SK-N-SH (cell line): ENCODE measurements at places on chromosomes 5 and 9. TPM values are rescaled to one million over a fixed set of nuclear protein-coding genes. Genes with fewer than 3 reads are reported as not detected.

- peaks cover 22% of the 10 kb centered on the region for H3K36me3 ChIP-seq
- peak overlapping the region; percentile 65 for H3K27ac ChIP-seq
- DNase-seq, result peak; percentile 74
- peak overlapping the region; percentile 85 for H3K4me3 ChIP-seq
Measured at GRCh38 chr5:157574456-157575380, 857 bp downstream of the ADAM19 start.

DNA sequence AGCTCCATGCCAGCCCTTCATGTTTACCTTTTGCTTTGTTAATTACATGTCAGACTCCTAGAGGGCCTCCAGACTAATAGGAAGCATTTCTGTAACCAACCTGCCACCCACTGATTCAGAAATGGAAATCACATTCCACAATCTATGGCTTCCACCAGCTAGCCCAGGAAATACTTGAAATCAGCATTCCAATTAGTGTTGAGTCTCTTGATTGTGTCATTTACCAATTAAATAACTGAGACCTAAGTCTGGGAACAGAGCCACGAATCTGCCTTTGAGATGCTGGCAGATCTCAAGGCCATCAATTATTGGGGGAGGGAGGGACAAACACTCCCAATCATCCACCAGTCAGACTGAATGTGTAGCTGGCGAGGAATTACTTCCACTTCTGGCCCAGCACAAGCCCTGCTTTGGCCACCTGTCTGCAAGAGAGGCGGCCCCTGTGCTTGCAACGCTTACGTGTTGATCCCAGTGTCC lies 27.4 kb upstream of the SAP30L start:
- H3K4me1 ChIP-seq, result peaks cover 8% of the 10 kb centered on the region; the same call in 1 of the 2 replicates
- H3K27ac ChIP-seq, result no peak overlapping the region
- H3K36me3 ChIP-seq, result peaks cover 46% of the 10 kb centered on the region; the same call in 1 of the 2 replicates
- no peak for DNase-seq

DNA sequence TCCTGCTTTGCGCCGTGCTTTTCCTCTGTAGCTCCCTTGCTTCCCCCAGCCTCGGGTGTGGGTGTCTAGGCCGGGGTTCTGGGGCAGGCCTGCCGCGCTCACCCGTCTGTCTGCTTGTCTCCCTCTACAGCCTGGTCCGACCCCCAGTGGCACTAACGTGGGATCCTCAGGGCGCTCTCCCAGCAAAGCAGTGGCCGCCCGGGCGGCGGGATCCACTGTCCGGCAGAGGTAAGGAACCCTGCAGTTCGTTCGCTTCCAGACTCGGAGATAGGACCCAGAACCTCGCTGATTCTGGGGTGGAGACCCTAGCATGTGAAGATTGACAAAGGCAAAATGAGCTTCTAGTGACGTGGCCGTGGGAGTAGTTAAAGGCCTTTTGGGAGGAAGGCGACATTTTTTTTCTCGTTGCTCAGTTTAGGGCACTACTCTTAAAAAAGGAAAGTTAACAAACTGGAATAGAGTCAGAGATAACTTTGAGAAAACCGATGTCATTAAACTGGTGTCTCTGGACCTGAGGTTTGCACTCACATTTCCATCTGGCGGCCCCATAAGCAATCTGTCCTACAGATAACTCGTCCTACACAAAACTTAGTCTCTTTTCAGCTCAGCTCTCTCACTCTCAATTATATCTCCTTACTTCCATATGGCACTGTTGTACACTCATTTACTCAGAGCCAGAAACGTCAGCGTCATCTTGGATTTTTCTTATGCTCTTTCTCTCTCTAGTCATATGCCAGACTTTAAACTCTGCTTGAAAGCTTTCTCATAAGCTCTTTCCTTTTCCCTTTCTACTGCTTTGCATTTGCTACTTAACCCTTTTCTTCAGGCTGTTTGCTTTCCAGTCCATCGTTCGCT lies 561 bp downstream of the SEC61B start:
- peaks cover 11% of the 10 kb centered on the region for H3K4me1 ChIP-seq
- DNase-seq, result no peak
- H3K4me3 ChIP-seq, result peak overlapping the region; percentile 91

DNA sequence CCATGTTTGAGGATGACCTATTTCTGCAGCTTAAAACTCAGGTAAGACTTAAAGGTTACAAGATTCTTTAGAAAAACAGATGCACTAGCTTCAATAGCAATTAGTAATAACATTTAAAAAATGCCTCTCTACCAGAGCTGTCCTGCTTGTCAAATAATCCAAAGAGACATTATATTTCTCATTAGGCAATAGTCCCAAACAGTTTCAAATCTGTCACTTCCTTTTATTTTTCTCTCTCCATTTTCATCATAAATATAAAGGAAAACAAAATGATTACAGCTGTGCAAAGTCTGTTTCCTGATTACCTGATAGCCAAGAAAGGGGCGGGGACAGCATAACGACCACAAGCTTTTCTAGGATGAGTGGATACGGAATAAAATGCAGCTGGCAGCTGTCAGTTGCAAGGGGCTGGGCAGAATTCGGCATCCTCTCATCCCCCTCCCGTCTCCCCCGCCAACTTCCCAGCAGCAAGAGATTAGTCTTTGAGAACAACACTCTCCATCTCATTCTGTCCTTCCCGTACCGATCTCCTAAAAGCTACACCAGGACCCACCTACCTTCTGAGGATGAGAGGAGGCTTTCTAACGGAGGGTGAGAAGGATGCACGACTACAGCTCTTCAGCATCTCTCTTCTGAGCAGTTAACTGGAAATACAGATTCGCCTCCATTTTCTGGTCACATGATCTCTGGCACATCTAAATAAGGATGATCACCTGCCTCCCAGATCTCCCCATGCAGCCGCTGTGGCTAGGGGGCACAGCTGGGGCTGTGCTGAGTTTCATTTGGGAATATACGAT lies 72.5 kb upstream of the PCA3 start:
- no peaks in the 10 kb centered on the region for H3K27me3 ChIP-seq
- H3K4me3 ChIP-seq, result peak overlapping the region; percentile 46
- H3K27ac ChIP-seq, result peak overlapping the region; percentile 12; the same call in 1 of the 2 replicates
- DNase-seq, result no peak
- peaks cover 10% of the 10 kb centered on the region for H3K4me1 ChIP-seq

DNA sequence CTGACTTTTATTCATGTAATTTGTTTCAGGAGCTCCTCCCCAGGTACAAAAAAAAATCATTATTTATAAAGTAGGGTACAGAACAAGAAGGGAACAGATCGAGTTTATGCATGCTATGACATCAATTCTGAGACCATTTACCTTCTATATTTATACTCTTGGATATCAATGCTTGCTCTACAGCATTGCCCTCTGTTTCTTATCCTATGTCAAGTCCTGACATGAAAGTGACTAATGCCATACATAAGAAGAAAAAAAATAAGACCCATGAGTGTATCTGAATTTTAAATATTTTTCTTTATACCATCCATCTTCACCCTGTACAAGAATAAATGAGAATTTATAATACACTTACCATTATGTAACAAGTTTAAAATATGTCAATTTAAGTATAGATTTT lies 2016.3 kb upstream of the CDH9 start:
- no peaks in the 10 kb centered on the region for H3K4me1 ChIP-seq
- H3K4me3 ChIP-seq, result no peak overlapping the region
- DNase-seq, result no peak
- H3K27ac ChIP-seq, result no peak overlapping the region
- no peaks in the 10 kb centered on the region for H3K27me3 ChIP-seq

DNA sequence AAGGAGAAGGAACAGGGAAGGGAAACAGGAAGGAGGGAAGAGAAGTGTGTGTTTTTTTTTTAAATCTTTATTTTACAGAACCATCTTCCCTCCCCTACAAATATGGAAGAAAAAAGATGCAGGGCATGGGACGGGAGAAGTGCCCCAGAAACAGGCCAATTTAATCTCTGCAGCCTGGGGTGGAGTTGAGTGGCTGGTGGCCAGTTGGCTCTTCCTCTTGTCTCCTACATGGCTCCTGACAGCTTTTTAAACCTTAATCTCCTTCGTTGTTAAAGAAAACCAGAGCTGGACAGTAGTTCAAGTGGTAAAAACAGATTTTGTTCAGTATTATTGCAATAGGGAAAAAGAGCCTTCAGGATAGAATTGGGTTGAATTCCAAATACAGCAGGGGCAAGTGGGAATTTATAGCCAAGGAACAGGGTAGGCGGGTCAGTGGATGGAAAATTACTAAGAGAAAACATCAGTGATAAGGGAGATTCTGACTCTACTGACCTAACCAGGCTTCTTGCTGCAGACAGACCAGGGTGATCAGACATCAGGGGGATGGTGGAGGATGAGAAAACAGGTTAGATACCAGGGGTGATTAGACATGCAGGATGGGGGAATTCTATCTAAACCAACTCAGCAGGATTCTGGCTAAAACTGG lies 125.1 kb upstream of the CLINT1 start:
- H3K36me3 ChIP-seq, result no peaks in the 10 kb centered on the region
- H3K4me3 ChIP-seq, result no peak overlapping the region
- no peak overlapping the region for H3K27ac ChIP-seq
- no peaks in the 10 kb centered on the region for H3K4me1 ChIP-seq
- no peak for DNase-seq
- H3K27me3 ChIP-seq, result no peaks in the 10 kb centered on the region

DNA sequence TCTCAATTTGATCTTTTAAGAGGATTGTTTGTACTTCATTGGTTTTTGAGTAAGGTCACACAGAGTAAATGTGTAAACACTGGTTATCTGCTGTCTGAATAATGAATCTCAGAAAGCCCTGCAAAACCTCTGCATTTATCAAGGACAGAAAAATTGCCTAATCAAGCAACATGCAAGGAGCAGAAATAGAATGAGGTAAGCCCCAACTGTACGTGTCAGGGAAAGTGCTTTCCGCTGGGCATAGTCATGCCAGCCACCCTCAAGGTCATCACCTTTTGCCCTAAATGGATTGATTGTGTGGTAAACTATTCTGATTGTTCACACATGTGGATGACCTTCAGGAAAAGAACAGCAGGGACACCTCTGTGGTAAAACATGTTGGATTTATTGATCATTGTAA lies 376.9 kb upstream of the KCNN2 start:
- no peaks in the 10 kb centered on the region for H3K36me3 ChIP-seq
- H3K27ac ChIP-seq, result no peak overlapping the region
- no peaks in the 10 kb centered on the region for H3K27me3 ChIP-seq
- H3K4me1 ChIP-seq, result no peaks in the 10 kb centered on the region

GRCh38 chr5:172180936-172181335 lies 7.1 kb downstream of the STK10 start:
- no peak overlapping the region for H3K27ac ChIP-seq
- no peak for DNase-seq
- H3K4me1 ChIP-seq, result no peaks in the 10 kb centered on the region

DNA sequence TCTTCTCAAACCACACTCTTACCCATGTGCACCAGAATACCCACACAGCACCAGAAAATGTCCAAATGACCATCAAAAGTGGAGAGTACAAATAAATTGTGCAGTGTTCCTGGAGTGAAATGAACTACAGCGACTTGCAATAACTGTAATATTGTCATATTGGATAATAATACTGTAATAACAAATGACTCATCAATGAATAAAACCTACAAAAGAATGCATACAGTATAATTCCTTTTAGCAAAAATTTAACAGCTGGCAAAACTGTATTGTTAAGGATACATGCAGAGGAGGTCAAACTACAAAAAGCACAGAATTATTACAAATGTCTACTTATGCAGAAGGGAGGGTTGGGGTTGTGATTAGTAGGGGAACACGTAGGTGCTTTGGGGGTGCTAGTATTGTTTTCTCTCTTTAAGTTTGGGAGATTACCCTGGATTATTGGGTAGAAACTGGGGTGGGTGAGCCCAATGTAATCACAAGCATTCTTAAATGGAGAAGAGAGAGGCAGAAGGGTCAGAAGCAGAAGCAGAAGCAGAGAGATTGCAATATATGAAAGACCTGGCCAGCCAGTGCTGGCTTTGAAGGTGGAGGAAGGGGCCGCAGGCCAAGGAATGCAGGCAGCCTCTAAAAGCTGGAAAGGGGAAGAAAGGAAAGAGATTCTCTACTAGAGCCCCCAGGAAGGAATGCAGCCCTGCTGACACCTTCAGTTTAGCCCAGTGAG lies 21.8 kb downstream of the IRF1 start:
- H3K27ac ChIP-seq, result no peak overlapping the region
- H3K4me1 ChIP-seq, result peaks cover 44% of the 10 kb centered on the region; the same call in 1 of the 2 replicates
- no peaks in the 10 kb centered on the region for H3K27me3 ChIP-seq
- no peaks in the 10 kb centered on the region for H3K36me3 ChIP-seq
- H3K4me3 ChIP-seq, result no peak overlapping the region
- no peak for DNase-seq

GRCh38 chr9:96459268-96460007 lies 9.5 kb downstream of the HABP4 start:
- peaks cover 11% of the 10 kb centered on the region for H3K36me3 ChIP-seq
- peaks cover 17% of the 10 kb centered on the region for H3K4me1 ChIP-seq
- DNase-seq, result no peak
- H3K27ac ChIP-seq, result peak overlapping the region; percentile 65; the same call in 1 of the 2 replicates
- no peak overlapping the region for H3K4me3 ChIP-seq

- H3K27me3 ChIP-seq, result peaks cover 49% of the 10 kb centered on the region
- H3K36me3 ChIP-seq, result no peaks in the 10 kb centered on the region
- DNase-seq, result no peak
- H3K4me1 ChIP-seq, result no peaks in the 10 kb centered on the region
Measured at GRCh38 chr5:1783216-1783554, 16.5 kb downstream of the MRPL36 start.

DNA sequence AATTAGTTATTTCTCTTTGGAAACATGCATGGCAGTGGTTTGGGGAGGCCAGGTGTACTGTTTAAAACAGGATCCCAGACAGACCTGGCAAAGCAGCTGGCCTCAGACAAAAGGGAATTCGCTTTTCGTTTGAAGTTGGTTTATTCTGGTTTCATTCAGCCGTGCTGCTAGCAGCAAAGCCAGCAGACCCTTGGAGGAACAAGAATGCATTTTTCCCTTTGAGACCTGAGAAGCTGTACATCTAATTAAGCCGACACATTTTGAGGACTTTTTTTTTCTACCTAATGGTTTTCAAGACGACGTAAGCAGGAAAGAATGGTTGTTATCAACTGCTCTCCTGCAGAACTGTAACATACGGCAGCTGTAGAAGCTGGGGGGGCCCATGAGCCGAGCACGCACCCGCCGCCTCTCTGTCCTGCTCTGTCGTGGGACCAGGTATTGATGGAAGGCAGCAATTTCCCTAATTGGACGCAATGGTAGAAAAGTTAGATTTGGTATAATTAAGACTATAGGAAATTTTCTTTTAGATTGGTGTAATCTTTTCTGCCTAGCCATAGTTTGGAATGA lies 13.6 kb downstream of the PLEKHG4B start:
- peaks cover 7% of the 10 kb centered on the region; the same call in 1 of the 2 replicates for H3K4me1 ChIP-seq
- peaks cover 16% of the 10 kb centered on the region; the same call in 1 of the 2 replicates for H3K27me3 ChIP-seq
- no peak overlapping the region for H3K27ac ChIP-seq

DNA sequence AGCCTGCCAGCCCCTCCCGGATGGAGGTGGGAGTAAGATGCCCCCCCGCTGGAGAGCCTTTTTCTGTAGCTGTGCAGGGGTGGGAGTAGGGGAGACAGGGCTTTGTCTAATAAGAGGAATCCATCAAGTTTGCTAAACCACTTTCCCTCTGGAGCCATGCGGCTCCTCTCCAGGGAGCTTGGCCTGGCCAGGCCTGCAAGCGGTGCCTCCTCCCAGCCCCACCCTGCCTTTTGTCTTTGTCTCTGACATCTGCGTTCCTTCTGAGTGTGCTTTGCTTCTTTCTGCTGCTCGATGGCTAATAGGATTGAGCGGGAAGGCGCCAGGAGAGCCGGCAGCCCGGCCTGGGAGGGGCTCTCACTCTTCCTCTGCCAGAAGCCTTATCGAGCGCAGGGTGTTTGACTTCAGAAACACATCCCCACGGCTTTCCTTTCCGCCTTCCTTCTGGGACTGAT lies 26.7 kb upstream of the FCN1 start:
- H3K27me3 ChIP-seq, result no peaks in the 10 kb centered on the region
- no peak overlapping the region for H3K4me3 ChIP-seq
- H3K4me1 ChIP-seq, result no peaks in the 10 kb centered on the region

CDKN2B gene
- 6.3 and 6.4 TPM in 2 replicates for polyA plus RNA-seq

MAT2B gene
- polyA plus RNA-seq, result 30.1 and 35.6 TPM in 2 replicates
